ENCODE measurements at places on chromosomes 7 and 10.

GRCh38 chr10:110446954-110447608 lies 50.6 kb upstream of the DUSP5 start:
- DNase-seq = no peak

DNA sequence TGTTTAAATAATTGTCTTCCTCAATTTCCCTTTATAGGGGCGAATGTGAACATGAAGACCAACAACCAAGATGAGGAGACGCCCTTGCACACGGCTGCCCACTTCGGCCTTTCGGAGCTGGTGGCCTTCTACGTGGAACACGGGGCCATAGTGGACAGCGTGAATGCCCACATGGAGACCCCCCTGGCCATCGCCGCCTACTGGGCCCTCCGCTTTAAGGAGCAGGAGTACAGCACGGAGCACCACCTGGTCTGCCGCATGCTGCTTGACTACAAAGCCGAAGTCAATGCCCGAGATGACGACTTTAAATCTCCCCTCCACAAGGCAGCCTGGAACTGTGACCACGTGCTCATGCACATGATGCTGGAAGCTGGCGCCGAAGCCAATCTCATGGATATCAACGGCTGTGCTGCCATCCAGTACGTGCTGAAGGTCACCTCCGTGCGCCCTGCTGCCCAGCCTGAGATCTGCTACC lies 42.1 kb downstream of the ASB4 start:
- no peak for DNase-seq

GRCh38 chr10:49115796-49116508 lies 630 bp upstream of the VSTM4 start:
- DNase-seq = peak; percentile 24

DNA sequence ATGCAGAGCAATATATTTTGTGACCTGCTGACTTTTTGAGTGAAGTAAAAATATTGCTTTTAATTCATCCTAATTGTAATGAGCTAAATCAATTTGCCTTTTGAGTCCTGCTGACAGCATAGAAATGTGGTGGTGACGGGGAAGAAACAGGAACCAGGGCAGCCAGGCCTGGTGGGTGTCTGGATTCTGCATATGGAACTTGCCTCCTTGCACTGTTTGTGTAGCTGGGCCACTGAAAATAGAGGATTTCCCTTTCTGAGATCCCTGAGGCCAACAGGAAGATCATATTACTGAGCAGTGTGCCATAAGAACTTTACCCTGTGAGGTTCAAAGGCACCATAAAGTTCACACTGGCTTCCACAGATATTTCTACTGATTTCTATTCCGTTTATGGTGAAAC lies 488.4 kb upstream of the AKR1E2 start:
- no peak for DNase-seq

GRCh38 chr7:33517191-33517590 lies 387.8 kb downstream of the BBS9 start:
- DNase-seq = no peak

- no peak for DNase-seq
Observed at GRCh38 chr7:3150027-3150426, 106.4 kb upstream of the CARD11 start.

DNA sequence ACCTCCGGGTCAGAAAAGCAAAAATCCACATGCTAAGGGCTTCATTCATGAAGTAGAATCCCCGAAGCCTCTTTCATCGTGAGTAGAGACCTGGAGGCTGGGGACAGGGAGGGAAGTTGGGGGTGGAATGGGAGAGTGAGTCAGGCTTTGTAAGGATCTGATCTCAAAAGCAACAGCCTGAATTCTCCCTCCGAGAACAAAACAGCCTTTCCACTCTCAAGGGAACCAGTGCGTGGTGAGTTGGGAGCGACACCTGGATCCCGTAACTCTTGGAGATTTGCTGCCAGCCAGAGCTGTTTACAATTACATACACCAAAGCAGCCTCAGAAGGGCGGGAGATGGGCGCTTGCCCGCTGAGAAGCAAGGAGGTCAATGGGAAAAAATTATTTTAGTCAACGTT lies 10.8 kb downstream of the AFAP1L2 start:
- no peak for DNase-seq

Data from DND-41 (cell line).